Upper lobe of right lung (tissue), 1 donor: ENCODE measurements at places on chromosomes 2 and 18.

GRCh38 chr2:28269019-28269784 lies 123.5 kb upstream of the FOSL2 start:
- no peak for DNase-seq

GRCh38 chr2:36469710-36470109 lies 114.1 kb downstream of the CRIM1 start:
- no peak for DNase-seq

DNA sequence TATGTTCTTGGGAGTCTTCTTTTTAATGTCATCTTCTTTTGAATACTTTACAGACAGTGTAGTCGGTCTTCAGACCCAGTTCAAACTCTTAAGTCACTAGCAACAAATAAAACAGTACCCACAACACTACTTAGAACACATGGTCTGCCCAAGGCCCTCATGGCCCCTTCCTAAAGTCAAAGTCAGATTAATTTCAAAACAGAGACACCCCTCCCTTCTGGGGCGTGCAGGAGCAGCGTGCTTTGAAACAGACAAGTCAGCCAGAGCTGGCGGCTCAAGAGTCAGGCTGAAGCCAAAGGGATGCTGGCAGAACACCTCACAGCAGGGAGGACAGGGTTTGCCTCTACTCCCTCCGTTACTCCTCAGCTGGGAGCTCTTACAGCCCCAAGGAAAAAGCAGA lies 77.5 kb downstream of the TFCP2L1 start:
- DNase-seq: no peak

GRCh38 chr2:237208373-237209260 lies 122.9 kb downstream of the COPS8 start:
- DNase-seq: no peak

GRCh38 chr2:117820444-117820843 lies 6.0 kb downstream of the DDX18 start:
- DNase-seq: no peak
